Amniotic stem cell (primary cell): ENCODE measurements at places on chromosomes 12 and 14.
A peak's percentile ranks its signal among the peaks of the same experiment; 100 is the strongest.

DNA sequence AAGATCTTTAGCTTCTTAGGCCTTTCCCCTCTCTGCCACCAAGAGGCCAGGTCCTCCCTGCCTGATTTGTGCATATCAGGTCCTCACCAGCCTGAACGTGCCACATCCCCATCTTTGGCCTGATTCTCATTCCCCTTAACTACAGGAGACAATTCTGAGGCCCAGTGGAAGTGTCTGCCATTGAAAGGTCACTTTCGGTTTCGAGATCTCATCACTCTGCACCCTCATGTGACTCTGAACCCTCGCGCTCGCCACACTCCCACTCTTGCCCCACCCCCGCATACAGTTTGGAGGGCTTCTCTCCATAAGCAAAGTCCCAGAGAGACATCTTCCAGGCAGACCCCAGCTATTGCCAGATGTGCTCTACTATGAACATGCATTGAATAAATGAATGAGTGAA is 189.0 kb downstream of the NTF3 start:
- DNase-seq: no peak

DNA sequence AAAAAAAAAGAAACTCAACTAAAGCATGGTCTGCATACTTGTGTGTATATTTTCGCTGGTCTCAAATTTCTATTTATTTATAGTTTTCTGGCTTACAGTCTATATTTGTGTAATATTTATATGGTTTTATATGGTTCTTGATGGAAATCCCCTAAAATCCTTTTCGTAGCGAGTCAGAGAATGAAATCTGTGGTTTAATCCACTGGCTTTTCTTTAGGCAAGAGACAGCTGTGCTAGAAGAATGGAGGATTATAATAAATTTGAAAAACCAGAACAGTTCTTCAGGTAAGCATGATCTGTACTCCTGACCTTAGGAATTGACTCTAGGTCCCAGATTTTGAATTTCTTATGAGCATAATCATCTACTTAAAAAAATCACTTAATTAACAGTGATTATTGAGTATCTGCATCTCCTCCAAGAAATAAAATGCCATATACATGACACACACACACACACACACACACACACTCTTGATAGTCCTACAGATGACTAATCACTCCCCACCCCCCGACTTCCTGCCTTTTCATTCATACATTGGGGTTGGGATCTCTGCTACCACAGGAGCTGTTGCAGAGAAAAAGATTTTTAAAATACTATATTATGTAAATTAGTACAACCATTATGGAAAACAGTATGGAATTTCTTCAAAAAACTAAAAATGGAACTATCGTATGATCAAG is 113.4 kb downstream of the CRADD start:
- DNase-seq: peak; percentile 74

DNA sequence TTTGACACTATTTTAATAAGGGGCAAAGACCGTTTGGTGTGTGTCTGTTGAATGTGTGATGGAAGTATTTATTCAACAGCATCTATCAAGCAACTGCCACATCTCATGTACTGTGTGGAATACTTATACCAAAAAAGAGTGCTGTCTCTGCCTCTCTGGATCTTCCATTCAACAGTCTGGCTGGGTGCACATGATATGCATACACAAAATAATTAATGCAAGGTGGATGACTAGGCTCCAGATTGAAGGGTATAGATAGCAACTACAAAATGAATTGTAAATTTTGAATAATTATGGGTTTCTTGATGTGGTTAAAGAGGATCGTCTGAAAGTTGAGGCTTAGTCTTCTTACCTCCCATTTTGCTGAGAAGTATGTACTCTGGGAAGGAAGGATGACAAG is 145.9 kb upstream of the OTX2 start:
- DNase-seq: no peak

GRCh38 chr12:31929027-31929526 is 30.1 kb upstream of the RESF1 start:
- no peak for DNase-seq

DNA sequence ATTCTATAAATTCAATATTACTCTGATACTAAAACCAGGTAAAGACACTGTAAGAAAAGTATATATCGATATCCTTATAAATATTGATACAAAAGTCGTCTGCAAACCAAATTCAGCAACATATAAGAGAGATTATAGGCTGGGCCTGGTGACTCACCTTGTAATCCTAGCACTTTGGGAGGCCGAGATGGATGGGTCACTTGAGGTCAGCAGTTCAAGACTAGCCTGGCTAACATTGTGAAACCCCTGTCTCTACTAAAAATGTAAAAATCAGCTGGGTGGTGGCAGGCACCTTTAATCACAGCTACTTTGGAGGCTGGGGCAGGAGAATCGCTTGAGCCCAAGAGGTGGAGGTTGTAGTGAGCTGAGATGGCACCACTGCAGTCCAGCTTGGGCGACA is 13.5 kb upstream of the TUBA1C start:
- DNase-seq: no peak

DNA sequence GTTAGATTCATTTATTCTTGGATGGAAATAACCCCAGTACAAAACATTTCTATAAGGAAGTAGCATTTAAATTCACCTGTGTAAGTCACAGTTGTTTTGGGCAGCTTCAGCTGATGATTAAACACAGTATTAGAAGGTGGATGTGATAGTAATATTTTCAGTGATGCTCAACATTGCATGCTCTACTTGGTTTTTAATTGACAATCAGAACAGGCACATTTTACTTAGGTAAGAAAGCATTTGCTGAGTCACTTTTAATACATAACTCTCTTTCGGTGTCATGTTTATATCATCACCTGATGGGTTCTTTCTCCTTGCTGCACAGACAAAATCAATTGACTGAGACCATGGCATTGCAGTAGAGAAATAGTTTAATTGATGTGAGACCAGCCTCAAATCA is 80.7 kb downstream of the CMAS start:
- no peak for DNase-seq

- no peak for DNase-seq
These were observed 44.4 kb upstream of the PRIMA1 start for GRCh38 chr14:93832665-93833064.

- DNase-seq: peak; percentile 13
These were observed 1189.0 kb upstream of the FLRT2 start for GRCh38 chr14:84340938-84341337.

GRCh38 chr14:97155814-97156213 is 358.6 kb downstream of the VRK1 start:
- no peak for DNase-seq

GRCh38 chr14:77103475-77103874 is 5.4 kb downstream of the CIPC start:
- DNase-seq: no peak

- no peak for DNase-seq
These were observed 154.2 kb upstream of the PRMT8 start for GRCh38 chr12:3336606-3337311.

GRCh38 chr12:38587594-38587993 is 271.0 kb downstream of the ALG10B start:
- no peak for DNase-seq

DNA sequence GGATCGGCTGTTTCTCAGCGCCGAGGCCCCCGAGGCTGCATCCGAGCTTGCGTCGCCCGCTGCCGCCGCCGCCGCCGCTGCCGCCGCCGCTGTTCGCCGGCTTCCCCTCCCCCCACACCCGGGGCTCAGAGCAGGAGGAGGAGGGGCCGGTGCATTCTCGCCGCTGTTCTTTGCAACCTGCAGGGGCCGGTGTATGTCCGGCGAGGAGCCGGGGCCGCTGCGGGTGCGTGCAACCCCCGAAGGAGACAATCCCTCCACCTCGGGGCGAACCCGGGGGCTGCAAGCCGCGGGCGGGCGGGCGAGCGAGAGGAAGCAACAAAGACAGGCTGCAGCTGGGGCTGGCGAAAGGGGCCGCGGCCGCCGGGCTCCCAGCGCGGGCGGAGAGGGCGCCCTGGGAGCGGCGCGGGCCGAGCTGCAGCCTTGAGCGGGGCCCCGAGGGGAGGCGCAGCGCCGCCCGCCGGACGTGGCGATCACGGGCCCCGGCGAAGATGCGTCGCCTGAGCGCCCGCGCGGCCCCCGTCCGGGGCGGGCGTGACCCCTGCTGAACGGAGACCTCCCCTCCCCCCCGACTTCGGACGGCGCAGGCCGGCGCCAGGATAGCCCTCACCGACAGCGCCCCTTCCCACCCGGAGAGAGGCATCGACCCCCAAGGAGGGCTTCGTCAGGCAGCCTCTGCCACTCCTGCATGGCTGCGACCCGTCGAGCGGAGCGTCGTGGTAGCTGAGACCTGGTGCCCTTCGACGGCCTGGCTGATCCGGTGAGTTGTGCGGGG is 702 bp downstream of the FAM222A start:
- DNase-seq: no peak
